ENCODE measurements at places on chromosomes 11 and 22.

DNA sequence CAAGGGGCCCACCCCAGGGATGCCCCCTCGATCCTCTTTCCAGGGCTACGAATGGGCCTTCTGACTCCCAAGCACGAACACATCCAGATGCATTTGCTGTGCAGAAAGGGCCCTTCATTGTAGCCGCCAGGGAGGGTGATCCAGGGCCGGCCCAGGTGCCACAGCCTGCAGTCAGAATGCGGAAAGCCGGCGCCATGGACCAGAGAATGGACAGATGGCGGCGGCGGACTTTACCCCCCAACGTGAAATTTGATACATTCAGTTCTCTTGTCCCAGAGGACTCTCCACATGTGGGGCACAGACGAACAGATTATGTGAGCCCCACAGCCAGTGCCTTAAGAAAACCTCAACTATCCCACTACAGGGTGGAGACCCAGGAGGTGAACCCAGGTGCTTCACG lies 87.2 kb downstream of the KIAA1671 start:
- DNase-seq = no peak

GRCh38 chr11:99098258-99098657 lies 77.5 kb downstream of the CNTN5 start:
- DNase-seq = no peak

- DNase-seq = no peak
These were observed 12.5 kb downstream of the QSER1 start for GRCh38 chr11:32905028-32905667.

DNA sequence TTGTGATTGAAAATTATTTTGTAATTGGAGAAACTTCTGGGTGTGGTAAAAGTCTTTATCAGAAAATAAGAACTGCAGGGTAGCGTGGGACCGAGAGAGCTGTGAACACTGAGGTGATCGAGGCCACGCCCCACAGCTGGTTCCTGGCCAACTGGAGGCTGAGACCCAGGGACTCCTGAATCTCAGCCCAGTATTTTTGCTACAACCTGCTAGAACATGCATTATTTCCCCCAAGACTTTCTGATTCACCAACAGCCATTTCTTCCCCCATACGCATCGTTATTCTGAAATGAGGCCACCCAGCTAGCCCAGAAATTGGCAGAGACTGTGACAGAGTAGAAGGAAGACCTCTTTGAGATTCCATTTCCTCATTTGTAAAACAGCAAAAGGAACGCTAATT lies 3.4 kb upstream of the FGF19 start:
- DNase-seq = no peak

DNA sequence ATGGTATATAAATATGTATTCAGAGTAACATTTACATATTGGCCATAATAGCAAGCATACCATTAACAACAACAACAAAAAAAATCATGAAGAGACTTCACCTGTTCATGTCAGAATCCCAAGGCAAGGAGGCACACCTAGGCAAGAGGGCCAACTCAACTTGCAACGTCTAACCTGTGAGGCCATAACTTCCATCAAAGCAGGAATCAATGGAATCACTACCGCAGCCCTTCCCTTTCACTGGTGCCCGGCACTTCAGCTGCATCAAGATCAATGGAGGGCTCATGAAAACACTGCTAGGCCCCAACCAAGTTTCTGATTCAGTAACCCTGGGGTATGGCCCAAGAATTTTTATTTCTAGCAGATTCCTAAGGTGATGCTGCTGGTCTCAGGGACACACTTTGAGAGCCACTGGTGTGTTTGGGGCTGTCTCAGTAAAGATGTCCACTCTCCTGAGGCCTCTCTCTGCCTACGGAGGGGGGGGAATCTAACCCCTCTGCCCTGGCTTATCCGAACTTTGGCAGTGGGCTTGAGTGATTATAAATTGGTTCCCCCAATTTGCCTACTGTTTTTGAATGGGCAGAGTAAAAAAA lies 8.0 kb downstream of the ZFTA start:
- DNase-seq = no peak

GRCh38 chr22:39254122-39254521 lies 9.3 kb upstream of the PDGFB start:
- DNase-seq = no peak

GRCh38 chr11:121665206-121665838 lies 212.6 kb upstream of the SORL1-AS1 start:
- no peak for DNase-seq

DNA sequence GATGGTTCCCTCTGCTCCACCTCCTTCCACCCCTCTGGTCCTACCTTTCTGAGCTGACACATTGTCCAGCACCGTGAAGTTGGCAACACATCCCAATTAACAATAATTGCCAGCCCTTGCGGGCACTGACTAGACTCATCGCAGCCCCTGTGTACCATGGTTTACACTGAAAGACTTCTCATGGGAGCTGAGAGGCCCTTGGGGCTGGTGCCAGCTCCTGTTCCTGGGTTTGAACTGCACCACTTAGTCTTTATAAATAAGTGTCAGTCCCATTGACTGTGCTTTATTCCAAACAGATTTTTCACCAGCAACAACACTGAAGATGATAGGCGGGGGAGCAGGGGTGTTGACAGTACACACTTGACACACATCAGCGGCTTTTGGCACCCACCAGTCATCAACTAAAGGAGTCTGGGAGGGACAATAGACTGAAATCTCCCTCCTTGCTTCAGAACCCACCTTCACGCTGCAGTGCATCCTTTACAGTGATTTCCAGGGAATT lies 447.3 kb downstream of the NTM start:
- DNase-seq = no peak

- DNase-seq = no peak
These were observed 141.5 kb upstream of the MTMR2 start for GRCh38 chr11:96065379-96065778.

- no peak for DNase-seq
These were observed 203.2 kb downstream of the CASP12 start for GRCh38 chr11:104695065-104695463.

GRCh38 chr22:29949872-29950271 lies 66.9 kb downstream of the MTMR3 start:
- no peak for DNase-seq

- no peak for DNase-seq
These were observed 82.0 kb downstream of the KIRREL3 start for GRCh38 chr11:126918556-126918955.

GRCh38 chr22:48535868-48536540 lies 1291.7 kb downstream of the BRD1 start:
- no peak for DNase-seq

- no peak for DNase-seq
These were observed 23.1 kb upstream of the FZD4 start for GRCh38 chr11:86978247-86978646.
